ENCODE measurements at places on chromosomes 3 and 15. TPM values are rescaled to one million over a fixed set of nuclear protein-coding genes. Genes with fewer than 3 reads are reported as not detected.

- DNase-seq = no peak
These were observed 26.8 kb downstream of the ZBTB38 start for GRCh38 chr3:141395005-141395589.

- no peak for DNase-seq
These were observed 13.7 kb upstream of the COL8A1 start for GRCh38 chr3:99624496-99625236.

GRCh38 chr3:134163096-134163495 lies 87.6 kb downstream of the RYK start:
- DNase-seq = no peak

GRCh38 chr3:9111417-9111816 lies 138.0 kb downstream of the SRGAP3 start:
- no peak for DNase-seq

GRCh38 chr15:73972984-73973682 lies 19.0 kb downstream of the STOML1 start:
- DNase-seq = peak; percentile 95

DNA sequence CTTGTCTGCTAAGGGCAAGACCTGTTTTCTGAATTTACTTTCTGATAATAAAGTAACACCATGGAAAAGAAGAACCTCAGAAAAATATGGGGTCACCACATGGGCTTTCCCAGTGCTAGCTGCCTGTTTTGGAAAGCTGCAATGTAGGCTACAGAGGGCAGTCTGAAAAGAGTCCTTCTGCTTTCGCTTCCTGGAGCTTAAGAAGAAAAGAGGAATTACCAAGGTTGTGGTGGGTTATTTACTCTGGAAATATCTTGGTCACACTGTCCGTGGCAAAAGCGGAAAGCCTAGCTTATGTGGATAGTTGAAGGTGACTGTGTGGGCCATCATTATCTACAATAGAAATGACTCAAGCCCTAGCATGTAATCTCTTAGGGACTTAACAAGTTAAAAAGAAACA lies 31.7 kb upstream of the IP6K2 start:
- no peak for DNase-seq

GRCh38 chr3:73086071-73086494 lies 24.6 kb downstream of the EBLN2 start:
- no peak for DNase-seq

- DNase-seq = no peak
These were observed 46.3 kb downstream of the SENP7 start for GRCh38 chr3:101466465-101467309.

DNA sequence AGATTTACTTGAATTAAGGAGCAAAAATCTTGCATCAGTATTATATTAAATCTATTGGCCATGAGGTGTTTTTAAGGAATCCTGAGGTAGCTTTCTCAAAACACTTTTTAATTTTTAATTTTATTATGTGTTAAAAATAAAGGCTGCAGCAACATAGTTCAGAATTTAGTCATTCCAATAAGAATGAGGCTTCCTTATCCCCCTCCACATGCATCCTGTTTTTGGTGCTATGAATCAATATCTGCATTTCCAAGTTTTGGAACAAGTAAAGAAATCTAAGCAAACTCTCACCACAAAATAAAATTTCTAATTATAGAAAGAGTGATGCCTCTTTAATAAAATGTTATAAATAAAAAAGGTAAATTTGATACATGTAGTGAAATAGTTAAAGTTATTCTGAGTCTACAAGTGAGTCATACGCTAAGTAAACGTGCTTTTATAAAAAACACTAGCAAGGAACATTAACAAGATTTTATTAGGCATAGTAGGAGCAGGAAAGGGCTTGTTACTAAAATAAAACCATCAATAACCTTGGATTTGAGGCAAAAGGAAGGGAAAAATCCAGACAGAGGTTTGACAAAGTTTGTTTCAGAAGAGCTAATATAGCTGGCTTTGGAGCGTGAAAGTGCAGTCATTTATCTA lies 1218.0 kb downstream of the NSUN3 start:
- DNase-seq = no peak

GRCh38 chr15:28944696-28945300 lies 59.0 kb downstream of the APBA2 start:
- DNase-seq = no peak

DNA sequence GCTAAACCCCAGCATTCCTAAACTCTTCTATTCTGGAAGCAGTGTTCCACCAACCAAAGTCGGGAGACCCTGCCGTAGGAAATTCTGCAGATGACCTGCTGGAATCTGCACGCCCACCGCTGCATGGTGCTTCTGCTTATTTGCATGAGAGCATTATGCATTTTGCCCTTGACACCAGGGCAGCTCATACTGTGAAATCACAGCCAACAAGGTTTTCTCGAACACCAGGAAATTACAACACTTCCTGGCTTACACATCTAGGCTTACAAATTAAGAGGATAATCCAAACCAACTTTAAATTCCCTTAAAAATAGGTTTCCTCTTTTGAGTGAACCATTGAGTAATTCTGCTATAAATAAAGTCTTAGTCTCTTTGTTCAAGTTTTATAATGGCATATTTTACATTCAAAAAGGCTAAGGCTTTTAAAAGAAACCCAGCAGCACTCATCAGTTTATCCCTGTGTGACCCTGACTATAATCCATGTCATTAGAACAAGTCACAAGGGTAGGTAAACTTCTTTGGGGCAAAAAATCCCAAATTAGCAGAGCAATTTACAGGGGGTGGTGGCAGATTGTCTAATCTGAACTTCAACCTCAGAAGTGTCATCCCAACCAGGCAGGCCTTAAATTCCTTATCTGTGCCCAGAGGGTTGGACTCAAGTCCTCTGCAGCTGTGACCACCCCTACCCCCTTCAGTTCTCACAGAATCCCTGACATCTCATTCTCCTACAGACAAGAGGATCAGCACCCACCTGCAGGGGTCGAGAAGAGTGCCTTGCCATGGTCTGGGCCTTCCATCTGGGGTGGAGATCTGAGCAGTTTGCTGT lies 33.5 kb upstream of the RBP1 start:
- peak; percentile 55 for DNase-seq

DNA sequence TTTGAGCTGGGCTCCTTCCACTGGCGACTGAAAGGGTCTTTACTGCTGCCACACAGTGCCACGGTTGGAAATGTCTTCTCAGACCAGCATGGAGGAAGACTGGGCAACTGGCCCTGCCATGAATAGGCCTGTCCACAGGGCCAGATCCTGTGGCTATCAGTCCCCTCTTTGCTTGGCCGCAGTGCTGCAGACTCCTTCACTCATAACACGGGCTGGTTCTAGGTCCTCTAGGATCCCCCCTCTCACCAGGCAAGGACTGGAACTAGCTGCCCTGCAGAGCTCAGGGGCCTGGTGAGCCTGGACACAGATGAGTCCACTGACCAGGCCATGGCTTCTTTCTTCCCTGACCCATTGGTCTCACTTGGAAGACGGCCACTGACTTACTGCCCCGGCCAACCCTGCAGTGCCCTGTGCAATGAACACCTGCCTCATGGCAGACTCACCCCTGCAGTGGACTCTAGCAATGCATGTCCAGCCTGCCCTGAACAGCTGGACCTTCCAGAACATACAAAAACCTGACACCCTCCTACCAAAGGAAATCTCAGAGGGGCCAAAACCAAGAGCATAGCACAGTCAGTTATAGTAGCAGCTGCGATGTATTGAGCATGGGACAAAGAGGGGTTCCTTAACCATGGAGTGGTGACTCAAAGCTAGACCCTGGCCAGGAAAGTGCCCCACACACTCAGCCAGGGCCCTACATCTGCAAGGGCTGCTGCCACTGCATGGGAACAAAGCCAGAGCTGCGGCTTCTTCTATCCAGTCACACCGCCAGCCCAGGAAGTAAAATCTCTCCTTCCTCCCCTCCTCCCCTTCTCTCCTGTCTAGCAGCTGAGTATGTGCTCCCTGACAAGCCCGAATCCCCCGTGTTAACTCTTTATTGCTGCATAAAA lies 72.1 kb upstream of the ITGA11 start:
- no peak for DNase-seq

GRCh38 chr15:99239545-99240198 lies 9.7 kb downstream of the TTC23 start:
- DNase-seq = no peak

DNA sequence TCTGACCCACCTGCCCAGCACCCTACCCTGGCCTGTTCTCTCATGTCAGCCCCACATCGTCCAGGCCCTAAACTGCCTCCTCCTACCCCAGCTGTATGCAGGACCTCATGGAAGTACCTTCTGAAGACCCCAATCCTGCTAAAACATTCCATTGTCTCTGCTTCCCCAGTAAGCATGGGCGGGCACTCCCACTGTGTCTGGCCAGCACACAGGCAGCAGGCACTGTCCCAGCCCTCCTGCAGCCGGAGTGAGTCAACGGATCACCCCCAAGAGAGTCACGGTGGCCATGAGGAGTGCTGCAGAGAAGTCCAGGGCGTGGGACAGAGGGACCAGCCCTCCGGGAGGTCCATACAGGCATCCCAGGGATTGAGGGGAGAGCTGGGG lies 36.4 kb upstream of the SLCO2A1 start:
- peak; percentile 72 for DNase-seq

DNA sequence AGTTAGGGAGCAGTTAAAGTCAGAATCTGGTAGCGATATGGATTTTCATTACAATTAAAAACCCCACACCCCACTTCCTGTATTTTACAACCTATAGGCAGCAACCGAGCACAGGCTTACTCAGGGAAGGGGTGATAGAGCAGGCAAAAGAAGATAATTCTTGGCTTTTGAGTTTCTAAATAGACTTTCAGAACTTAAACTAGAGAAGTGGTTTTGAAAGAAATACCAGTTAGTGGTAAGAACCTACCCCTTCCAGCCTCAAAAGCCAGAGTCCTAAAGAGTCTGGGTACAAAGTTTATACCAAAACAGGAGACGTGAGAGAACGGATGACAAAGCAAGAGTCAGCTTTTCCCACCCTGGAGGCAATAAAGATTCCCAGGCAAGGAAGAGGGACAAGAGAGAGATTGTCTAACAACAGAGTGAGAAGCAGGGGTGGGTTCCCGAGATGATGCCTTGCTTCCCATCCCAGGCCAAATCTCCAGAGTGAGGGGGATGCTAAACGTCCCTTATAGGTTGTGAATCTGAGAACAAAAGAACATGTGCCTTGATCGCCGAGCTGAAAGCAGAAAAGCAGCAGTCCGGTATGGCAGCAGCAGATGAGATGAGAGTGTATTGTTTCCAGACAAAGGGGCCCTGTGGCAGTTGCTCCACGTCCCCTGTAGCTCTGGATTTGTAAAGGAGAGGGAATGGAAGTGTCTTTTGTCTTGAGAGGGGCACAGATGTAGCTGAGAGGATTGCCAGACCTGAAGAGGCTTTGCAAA lies 36.8 kb downstream of the KLHL6 start:
- DNase-seq = no peak

DNA sequence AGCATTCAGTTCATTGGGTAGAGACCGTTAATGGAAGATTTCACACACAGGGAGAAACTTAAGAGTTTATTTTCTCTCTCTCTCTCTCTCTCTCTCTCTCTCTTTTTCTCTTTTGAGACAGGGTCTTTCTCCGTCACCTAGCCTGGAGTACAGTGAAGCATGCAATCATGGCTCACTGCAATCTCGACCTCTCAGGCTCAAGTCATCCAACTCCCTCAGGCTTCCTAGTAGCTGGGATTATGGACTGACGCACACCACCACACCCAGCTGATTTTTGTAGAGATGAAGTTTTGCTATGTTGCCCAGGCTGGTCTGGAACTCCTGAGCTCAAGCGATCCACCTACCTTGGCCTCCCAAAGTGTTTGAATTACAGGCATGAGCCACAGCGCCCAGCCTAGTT lies 1.6 kb downstream of the WDR72 start:
- no peak for DNase-seq

- no peak for DNase-seq
These were observed 136.5 kb downstream of the SYNPR start for GRCh38 chr3:63414607-63415006.

DNA sequence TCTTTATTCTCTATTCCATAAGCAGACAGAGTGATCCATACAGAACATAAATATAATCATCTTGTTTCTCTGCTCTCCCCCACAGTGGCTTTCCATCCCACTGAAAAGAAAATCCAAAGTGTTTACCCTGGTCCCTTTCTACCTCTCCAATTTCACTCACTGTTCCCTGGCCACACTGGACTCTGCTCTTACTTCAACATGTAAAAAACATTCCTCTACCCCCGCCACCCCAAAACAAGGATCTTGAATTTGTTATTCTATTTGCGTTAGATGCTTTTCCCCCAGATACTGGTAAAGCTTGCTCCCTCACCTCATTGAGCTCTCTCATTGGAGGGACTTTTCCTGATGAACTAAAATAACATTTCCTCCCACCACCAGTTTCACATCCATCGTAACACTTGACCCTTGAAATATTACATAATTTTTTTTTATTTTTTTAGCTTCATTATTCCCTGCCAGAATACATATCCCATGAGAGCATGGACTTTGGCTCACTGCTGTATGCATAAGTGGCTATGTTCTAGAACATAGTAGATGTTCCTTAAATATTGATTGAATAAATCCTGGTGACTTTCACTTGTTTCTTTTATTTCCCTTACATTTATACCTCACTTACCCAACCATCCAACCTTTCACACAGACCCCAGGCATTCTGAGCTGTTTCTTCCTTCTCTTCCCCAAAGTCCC lies 162.7 kb upstream of the MEIS2 start:
- DNase-seq = no peak

GRCh38 chr3:188520466-188520865 lies 366.5 kb downstream of the LPP start:
- DNase-seq = no peak

- DNase-seq = no peak
These were observed 34.1 kb downstream of the ADAM10 start for GRCh38 chr15:58715266-58715917.

- DNase-seq = no peak
These were observed 218.1 kb downstream of the NAALADL2 start for GRCh38 chr3:175077216-175077615.

DNA sequence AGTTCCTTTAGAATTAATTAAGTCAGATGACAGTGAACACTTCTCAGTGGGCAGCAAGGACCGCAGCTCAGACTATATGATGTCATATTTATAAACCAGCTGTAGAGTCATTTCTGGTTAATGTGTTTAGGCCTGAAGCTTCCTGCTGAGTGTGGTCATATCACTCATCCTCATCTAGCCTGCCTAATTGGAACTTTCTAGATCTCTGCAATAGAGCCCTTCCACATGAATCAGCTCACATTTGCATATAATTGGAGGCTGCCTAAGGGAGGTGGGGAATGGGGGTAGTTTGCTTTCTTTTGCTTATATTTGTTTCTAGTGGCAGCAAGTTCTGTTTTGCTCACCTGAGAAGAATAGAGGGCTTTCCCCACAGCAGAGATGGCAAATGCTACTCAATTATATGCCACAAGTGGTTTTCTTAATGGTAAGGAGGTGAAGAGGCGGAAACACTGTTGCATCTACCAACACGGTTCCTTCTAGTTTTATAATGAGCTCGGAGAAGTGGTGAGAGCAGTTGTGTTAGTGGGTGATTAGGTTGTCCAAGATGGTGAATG lies 148.1 kb downstream of the KLHL25 start:
- DNase-seq = no peak

GRCh38 chr3:195870442-195870841 lies 37.9 kb downstream of the TNK2 start:
- no peak for DNase-seq

- no peak for DNase-seq
These were observed 7.1 kb downstream of the ITGA11 start for GRCh38 chr15:68424754-68425390.

GRCh38 chr3:62167566-62168262 lies 205.6 kb downstream of the FEZF2 start:
- DNase-seq = no peak

Gene GOLGA8G
- 0.17 TPM for total RNA-seq

Gene INKA1
- total RNA-seq = 3.5 TPM

Gene ATG3
- total RNA-seq = 41.3 TPM

Gene PIF1
- 0.78 TPM for total RNA-seq

Gene ADAMTS9
- total RNA-seq = 45.3 TPM

Gene SEMA7A
- 4.1 TPM for total RNA-seq

Gene PPARG
- total RNA-seq = 9.5 TPM

Gene CDC25A
- 0.33 TPM for total RNA-seq

Gene CCR3
- total RNA-seq = not detected

Gene TAMM41
- total RNA-seq = 4.8 TPM
